ENCODE measurements at places on chromosomes 1 and 21.

- peak; percentile 5 for DNase-seq
These were observed 665.7 kb downstream of the MRPL39 start for GRCh38 chr21:24941316-24942185.

DNA sequence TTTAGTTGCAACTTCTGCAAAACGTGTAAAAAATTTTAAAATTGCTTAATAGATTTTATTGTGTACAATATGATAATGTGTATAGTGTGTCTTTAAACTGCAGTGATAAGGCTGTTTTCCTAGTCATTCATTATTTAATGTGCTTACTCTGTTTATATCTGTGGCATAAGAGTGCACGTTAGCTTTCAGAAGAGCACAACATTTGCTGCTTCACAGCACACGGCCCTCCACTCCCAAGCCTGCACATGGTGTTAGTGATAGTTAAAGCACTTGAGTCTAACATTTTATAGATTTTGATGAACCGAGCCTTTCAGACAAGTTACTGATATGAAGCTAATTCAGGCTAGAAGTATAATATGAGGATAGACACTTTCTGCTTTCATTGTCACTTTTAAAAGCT is 120.6 kb downstream of the ADGRL2 start:
- no peak for DNase-seq

DNA sequence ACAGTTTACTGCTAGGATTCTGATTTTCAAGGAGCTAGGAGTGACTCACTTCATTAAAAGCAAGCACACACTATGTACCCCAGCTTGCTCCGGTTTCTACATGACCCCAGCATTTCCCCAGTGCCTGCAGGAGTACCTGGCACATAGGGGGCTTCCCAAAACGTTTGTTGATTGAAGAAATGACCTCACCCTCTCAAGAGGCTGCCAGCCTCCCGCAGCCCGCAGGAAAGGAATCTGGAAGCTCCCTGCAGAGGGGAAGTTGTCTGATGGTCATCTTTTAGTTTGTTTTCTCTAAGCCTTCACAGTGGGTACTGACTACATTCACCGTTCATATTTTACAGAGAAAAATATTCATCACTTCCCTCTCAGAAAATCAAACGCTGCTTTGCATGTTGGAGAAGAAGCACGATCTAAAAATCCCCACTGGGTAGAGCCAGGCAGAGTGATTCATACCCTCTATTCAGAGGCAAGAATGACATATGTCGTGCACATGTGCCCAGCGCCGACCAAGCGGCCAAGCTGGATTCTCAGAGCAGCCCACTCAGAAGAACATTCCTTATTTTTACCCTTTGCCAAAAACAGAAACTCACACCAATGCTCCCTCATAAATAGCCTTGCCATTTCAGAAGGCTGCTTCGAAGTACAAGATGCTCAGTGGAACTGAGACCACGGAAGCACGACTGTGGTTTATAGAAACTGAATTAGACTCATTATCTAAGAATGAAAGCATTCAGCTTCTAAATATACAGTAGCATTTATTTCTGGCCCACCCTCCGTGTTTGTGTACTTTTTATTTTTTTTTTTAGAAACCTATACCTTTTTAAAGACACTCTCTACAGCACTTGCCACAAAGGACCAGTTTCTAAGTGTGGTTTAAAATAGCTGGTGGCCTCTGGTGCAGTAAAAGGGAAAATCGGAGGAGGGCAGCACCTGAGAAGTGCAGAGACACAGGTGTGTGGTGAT is 143.2 kb downstream of the MIS18A start:
- DNase-seq = peak; percentile 76

GRCh38 chr1:24481101-24481500 is 21.5 kb upstream of the RCAN3 start:
- peak; percentile 12 for DNase-seq

DNA sequence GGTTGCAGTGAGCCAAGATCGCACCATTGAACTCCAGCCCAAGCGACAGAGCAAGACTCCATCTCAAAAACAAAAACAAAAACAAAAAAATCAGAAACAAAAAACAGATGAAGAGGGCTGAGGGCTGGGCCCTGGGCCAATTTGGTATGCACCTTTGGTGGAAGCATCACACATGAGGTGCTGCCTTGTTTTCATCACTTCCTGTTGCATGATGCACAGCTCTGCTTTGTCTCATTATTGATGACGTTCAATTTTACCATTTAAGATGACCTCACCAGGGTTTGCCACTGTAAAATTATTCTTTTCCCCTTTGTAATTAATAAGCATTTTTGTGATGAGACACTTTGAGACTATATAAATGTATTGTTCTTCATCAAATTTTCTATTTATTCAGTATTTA is 9.8 kb upstream of the IFNAR2 start:
- DNase-seq = no peak

DNA sequence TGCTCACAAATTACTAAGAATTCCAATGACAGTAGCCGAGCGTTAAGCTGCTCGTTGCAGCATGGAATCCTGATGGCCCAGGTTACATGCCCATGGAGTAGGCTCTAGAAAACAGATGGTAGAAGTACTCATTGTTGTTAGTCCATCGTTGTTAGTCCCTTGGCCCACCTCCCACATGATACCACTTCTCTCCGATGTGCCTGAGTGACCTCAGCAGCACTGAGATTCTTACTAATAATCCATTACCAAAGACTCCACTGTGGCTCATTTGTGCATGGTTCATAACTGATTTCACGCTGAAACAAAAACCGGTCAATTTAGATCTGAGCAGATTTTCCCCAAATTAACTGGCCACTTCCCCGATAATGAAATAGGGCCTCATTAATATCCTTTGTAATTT is 772.3 kb upstream of the CXADR start:
- no peak for DNase-seq

DNA sequence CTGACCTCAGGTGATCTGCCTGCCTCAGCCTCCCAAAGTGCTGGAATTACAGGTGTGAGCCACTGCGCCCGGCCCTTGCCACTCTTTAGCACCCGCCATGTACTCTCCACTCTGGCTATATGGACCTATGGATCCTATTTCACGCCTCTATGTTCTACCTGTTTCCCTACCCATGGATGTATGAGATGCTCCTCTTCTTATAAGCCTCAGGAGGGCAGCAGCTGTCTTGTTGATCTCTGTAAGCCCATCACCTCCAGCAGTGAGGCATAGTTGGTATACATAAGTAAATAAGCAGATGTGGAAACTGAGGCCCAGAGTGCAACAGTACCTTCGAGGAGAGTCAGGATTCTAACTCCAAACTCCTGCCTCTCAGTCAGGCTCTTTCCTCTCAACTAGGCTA is 24.7 kb upstream of the ARTN start:
- no peak for DNase-seq

DNA sequence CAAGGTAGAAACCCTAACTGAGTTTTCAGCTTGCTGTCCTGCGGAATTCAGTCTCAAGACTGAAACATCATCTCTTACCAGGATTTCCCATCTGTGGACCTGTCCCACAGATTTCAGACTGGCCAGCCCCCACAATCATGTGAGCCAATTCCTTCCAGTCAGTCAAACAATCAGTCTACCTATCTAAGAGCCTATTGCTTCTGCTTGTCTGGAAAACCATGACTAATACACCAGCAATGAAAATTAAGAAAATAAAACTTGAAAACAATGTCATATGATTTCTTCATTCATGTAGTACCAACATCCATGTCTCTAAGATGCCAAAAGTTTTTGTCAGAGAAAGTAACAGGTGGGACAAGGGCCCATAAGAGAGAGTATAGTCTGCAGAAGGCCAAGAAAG is 57.6 kb upstream of the CRB1 start:
- no peak for DNase-seq

DNA sequence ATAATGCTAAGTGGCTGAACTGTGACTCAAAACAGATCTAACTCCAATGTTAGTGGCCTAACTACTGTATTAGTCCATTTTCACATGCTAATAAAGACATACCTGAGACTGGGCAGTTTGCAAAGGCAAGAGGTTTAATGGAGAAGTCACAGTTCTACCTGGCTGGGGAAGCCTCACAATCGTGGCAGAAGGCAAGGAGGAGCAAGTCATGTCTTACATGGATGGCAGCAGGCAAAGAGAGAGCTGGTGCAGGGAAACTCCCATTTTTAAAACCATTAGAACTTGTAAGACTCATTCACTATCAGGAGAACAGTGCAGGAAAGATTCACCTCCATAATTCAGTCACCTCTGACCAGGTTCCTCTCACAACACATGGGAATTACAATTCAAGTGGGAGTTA is 79.7 kb upstream of the CACYBP start:
- no peak for DNase-seq

DNA sequence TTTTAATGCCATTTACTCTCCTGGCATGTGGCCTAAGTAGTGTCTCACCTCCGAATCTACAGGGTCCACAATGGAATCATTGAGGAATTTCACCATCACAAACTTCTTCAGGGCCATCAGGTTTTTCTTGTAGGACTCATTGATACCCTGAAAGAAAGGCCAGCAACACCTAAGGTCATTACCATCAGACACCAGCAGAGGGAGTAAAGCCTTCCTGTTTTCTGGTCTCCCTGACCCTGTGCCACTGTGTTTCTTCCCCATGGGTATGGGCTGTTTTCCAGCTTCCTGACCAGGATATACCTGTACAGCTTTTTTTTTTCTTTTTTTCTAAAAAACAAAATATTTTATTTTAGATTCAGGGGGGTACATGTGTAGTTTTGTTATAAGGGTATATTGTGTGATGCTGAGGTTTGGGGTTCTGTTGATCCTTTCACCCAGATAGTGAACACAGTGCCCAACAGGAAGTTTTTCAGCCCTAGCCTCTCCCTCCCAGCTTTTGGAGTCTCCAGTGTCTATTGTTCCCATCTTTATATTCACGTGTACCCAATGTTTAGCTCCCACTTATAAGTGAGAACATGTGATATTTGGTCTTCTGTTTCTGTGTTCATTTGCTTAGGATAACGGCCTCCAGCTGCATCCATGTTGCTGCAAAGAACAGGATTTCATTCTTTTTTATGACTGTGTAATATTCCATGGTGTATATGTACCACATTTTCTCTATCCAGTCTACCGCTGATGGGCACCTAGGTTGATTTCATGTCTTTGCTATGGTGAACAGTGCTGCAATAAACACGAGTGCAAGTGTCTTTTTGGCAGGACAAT is 18.3 kb downstream of the PPT1 start:
- peak; percentile 63 for DNase-seq

DNA sequence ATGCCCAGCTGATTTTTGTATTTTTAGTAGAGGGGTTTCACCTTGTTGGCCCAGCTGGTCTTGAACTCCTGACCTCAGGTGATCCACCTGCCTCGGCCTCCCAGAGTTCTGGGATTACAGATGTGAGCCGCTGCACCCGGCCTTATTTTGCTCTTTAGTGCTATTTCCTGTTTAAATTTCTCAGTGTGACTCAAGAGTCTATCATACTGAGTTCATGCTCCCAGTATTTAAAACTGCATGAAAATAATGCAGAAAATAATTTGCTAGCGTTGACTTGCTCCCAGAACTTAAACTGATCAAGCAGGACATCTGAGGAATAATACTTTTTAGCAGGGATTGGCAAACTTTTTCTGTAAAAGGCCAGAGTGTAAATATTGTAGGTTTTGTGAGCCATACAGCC is 86.4 kb upstream of the C1orf21 start:
- DNase-seq = no peak

DNA sequence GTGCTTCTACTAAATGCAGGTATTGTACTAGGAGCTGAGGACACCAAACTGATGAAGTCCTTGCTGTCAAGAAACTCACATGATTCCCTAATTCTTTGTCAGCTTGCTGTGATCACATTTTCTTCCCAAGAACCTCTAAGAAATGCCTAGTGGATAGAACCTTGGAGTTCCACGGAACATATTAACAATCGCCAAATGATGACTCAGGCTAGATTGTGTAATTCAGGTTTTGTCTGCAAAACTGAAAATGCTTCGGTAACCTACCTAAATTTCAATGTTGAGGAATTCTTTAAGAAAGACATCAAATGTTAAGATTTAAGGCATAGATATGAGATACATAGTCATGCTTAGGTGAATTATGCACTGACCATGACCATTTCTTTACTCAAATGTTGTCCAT is 1.7 kb upstream of the GADD45A start:
- DNase-seq = no peak

DNA sequence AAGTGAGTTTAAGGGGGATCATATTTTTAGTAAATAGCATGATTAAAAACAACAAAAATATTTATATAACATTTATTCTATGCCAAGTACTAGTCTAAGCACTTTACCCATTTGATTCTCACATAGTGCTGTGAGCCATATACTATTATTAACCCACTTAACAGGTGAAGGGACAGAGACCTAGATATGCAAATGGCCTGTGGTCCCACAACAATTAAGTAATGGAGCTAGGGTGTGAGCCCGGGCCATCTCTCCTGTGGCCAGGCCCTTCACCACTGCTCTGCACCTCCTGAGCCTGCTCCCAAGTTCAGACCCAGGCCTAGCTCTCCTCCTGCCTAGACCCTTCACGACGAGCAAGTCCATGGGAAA is 537 bp downstream of the ASCL5 start:
- no peak for DNase-seq

DNA sequence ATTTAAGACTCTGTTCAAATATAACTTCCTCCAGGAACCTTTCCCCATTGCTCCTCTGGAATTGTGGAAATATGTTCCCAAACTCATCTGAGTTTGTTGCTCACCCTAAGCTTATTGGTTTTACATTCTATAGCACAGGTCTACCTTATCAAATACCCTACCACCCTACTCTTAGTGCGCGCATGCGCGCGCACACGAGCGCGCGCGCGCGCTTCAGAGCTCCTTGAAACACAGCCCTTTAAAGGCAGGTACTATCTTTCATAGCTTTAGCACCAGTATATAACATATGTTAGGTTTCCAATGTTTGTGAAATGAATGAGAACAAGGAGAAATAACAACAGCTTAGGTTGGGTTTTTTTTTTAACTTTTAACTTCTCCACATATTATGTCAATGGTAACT is 3.5 kb downstream of the IPP start:
- DNase-seq = no peak

- no peak for DNase-seq
These were observed 17.4 kb upstream of the HIVEP3 start for GRCh38 chr1:41936107-41936506.

GRCh38 chr1:179029321-179029759 is 3.6 kb downstream of the FAM20B start:
- no peak for DNase-seq

GRCh38 chr1:12276225-12276624 is 46.4 kb downstream of the VPS13D start:
- peak; percentile 57 for DNase-seq

DNA sequence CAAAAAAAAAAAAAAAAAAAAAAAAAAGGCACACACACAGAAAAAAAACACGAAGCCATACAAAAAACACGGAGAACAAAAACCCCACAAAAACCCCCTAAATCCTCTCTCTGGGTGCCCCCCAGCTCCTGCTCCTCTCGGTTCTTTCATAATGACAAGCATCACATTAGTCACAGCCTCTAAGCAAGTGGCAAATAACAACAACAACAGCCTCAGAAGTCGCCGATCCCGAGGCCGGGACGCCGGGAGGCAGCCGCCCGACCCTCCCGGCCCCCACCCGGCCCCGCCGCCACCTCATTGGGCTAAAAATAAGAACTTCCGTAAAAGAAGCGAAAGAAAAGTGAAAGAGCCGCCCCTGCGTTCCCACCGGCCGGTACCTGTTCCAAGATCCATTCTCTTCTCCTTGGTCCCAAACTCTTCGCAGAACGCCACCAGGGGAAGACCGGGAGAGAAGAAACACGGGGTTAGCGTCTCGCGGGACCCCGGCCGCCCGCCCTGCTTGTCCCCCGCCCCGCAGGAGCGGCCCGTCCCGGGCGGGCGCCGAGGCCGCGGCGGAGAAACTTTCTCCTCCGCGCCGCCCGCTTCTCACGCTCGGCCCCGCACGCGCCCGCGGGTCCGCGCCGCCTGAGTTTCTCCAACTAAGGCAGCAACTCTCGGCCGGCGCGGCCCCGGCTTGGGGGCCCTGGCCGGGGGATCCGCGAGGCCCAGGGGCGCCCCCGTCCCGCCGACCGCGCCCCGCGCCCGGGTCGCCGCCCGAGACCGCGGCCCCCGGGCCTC is 102.8 kb downstream of the CASZ1 start:
- DNase-seq = no peak

Measured in tongue (tissue), 3 donors.